ENCODE measurements at places on chromosomes 5 and 9.

GRCh38 chr5:177366528-177367322 lies 9.0 kb downstream of the RGS14 start:
- no peak for DNase-seq

- DNase-seq: no peak
Measured at GRCh38 chr9:35538361-35539234, 48.7 kb downstream of the RUSC2 start.

- no peak for DNase-seq
Measured at GRCh38 chr5:43016217-43016779, 23.8 kb downstream of the ANXA2R start.

DNA sequence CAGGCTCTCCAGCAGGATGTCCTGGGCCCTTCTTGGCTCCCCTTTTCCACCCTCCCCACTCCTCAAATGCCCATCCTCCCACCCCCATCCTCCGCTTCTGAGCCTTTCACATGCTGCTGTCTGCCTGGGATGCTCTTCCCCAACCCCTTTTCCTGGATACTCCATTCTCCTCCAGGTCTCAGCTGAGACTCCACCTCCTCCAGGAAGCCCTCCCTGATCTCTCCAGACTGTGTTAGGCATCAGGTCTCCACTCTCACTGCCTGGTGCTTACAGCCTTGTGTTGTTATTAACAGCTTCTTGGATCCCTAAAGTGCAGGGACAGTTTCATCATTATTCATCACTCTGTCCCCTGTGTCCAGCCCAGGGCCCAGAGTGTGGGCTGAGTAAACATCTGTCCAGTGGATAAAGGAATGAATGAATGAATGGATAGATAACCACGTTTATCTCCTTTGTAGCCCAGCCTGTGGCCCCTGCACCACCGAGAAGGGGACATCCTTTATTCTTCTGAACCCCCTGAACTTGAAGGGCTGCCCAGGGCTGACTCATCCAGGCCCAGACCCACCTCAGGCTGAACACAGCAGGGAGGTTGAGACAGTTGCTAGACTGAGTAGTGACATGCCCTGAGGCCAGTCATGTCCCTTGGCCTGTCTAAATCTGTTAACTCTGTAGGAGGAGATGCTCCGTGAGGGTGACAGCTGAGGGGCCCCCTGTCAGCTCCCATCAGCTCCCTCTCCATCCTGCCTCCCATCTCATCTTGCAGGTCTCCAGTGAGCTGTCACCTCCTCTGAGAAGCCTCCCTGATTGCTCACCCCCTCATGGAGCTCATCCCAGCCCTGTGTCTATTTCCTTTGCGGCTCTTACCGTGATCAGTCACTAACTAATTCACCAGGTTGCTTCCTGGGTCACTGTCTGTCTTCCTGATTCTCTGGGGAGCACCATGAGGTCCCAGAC lies 14.6 kb upstream of the LAMC3 start:
- no peak for DNase-seq

- DNase-seq: no peak
Measured at GRCh38 chr9:28319981-28320380, 746.7 kb upstream of the C9orf72 start.

DNA sequence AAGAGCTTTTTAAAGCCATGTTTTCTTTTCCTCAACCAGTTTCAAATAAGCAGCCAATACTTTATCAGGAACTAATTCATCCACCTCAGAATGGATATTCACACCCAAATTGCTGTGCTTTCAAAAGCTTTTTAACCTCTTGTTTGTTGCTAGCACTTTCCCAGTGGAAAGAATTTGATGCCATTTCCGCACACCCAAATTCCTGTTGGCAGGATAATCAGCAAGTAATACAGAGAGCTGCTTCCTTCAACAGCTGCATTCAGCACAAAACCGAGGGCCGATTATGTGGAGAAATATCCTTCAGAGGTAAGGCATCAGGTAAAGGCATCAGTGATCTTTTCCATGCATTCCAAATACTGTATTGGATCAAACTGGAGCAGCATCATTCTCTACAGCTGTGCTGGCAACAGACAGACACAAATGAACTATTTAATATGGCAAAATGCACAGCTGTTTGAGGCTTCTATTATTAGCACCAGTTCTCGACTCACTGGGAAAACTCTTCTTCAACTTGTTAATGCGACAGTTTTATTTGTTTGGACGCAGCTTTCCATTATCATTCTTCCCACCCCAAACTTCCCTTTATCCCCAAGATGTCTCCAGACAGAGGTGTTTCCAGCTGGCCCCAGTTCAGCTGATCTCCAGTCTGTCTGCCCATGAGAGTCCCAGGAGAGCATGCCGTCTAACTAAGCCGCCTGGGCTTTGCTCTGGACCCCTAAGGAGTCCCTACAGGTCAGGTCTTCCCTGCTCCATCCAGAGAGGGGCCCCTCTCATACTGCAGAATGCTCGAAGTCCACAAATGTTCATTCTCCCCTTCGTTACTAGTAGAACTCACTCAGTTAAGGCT lies 22.2 kb upstream of the MGAT1 start:
- DNase-seq: no peak

DNA sequence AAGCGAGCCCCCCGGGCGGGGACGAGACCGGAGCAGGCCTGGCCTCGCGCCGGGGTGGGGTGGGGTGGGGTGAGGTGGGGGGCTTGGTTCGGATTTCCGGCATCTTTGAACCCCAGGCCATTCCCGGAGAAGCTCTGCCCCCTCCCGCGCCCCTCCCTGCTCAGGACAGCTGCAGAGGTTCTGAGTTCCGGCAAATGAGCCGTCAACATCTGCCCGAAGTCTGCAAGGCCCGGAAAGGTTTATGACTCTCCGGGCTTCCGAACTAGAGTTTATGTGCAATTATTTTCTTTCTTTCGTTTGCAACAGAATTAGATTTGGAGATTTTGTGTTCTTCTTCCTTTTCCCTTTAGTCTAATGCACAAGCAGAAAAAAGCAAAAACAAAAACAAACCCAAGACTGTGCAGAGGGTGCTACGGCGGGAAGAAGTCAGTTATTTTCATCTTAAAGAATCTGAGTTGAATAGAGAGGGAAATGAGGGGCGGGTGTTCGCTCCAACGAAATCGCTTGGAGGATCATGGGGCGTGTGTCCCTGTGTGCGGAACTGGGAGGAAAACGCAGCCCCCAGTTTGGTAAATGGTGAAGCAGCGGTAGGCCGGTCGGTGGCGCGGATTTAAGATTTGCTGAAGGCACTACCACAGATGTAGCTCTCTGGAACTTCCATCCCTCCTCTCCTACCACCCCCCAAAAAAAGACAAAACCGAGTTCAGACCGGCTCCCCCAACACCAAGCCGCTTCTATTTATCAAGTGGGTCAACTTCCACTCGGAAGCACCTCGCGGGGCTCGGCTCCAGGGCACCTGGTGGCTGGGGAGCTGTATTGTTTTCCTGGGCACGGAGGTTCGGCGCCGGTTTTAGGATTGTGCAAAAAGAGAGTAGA lies 4.8 kb downstream of the LHX2 start:
- no peak for DNase-seq

GRCh38 chr5:42572313-42572712 lies 149.1 kb downstream of the GHR start:
- no peak for DNase-seq

DNA sequence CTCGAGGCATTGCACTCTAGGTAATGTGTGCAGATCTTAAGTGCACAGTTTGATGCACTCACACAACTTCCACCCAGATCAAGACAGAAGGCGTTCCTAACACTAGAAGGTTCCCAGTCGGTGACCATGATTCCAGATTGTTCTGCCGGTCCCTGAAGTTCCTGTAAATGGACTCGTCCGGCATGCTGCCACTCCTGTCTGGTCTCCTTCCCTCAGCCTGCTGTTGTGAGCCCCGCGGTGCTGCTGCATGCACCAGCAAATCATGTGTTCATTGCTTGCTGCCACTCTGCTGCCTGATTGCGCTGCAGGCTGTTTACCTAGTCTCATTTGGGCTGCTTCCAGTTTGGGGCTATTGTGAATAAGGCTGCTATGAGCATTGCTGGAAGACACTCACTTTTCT lies 11.5 kb downstream of the STKLD1 start:
- DNase-seq: no peak

- no peak for DNase-seq
Measured at GRCh38 chr5:3077684-3078083, 326.2 kb upstream of the IRX2 start.

- DNase-seq: no peak
Measured at GRCh38 chr5:41598011-41598410, 87.6 kb upstream of the PLCXD3 start.

DNA sequence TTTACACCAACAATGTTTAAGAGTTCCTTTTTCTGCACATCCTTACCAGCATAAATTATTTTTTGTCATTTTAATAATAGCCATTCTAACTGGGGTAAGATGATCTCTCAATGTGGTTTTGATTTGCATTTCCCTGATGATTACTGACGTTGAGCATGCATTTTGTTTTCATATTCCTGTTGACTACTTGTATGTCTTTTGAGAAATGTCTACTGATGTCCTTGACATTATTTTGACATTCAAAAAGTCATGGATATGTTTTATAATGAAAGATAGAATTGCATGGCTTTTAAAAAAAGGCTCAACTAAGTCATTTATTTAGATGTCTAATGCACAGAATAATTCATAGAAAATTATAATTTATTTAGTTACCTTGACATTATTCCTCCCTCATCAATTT lies 381.6 kb upstream of the C9orf72 start:
- DNase-seq: no peak

- DNase-seq: no peak
Measured at GRCh38 chr5:130034566-130035210, 130.4 kb downstream of the CHSY3 start.

DNA sequence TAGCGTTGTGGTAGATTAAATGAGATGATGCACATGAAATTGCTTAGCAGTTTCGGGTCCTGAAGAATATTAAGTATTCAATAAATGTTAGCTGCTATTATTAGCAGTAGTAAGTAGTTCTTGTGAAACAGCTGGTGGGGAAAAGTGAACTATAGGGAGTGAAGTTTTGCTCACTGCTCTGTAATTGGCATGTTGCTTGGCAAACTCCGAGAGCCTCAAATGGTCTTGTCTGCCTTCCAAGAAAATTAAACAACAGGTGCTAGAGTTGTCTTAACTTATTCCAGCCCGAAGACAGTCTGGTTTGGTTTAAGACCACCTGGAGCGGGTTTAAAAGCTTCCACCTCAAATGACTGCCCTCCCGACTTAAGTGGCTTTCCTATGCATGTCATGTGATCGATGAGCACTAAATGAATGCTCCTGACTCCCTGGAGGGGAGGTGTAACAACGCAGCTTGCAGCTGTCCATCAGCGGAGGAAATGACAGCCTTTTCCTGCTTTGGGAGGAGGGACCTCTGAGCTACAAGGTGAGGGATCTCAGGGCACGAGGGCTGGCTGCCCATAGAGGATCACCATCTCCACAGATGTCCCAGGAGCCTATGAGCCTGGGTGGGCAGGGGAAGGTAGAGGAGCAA lies 202.9 kb upstream of the PANK3 start:
- DNase-seq: no peak

GRCh38 chr5:163385271-163385670 lies 52.1 kb upstream of the CCNG1 start:
- DNase-seq: no peak

GRCh38 chr9:130782886-130783530 lies 52.0 kb upstream of the ABL1 start:
- no peak for DNase-seq

DNA sequence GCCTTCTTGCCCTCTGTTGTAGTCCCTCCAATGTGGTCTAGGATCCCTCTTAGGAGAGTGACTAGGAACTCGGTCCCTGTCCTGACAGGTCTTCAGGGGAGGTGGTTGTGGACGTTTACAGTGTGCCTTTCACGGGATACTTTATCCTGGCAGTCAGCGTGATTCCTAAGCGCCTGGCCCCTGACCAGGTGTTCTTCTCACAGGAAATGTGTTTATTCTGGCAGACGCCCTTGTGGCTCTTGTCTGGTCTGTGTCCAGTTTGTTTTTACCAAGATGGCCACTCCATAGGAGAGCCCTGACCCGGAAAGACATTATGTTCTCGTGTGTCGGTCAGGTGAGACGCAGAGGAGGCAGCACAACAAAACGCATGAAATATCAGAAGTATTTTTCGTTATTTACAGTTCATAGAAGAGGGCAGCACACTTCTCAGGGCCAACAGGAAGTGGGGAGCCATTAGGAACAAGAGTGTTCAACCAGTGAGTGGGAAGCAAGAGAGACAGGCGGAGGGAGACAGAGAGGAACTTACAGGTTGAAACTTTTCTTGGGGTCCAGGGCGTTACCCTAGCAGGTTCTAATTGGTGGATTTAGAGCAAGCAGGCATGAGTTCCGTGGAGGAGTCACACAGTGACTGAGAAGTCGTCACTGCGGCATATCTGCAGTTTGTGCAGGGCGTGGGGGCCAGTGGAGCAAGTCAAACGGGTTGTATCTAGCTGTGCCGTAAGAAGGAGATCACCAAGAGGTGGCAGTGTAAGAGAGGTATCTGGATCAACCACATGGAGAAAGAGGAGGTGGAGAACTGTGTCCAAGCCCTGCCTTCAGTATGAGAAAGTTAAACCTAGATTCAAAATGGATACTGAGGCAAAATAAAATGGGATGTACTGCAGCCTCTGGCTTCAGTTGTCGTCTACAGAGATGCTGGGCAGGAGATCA lies 412.9 kb downstream of the ZSWIM6 start:
- no peak for DNase-seq

DNA sequence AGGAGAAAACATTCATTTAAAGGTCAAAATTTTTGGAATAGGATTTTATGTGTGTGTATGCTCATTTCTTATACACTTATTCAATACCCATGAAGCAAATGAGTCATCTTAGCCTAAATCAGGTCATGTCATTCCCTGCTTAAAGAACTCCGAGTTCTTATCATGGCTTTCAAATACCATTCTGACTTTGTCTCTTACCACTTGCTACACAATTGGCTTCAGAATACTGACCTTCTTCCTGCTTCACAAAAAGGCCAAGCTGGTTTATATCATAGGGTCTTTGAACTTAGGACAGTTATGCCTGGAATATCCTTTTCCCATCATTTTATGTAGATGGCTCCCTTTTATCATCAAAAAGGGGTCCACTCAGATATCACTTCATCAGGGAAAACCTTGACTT lies 652.2 kb upstream of the WWC1 start:
- no peak for DNase-seq

DNA sequence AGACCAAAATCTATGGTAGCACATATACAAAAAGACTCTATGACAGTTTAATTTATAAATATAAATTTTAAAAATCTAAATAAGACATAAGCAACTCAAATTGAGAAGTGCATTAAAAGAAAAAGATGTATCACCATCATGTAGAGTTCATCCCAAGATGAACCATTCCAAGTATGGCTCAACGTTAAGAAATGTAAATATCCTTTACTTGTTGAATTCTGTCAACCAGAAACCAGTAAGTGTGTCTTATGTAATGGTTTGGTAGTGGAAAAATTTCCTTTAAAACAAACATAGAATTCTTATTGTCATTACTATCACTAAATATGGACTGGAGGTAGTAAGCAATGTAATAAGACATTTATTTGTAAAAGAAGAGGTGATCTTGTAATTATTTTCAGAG lies 87.3 kb downstream of the YIPF5 start:
- no peak for DNase-seq

GRCh38 chr5:133356396-133356983 lies 255.9 kb downstream of the FSTL4 start:
- no peak for DNase-seq

DNA sequence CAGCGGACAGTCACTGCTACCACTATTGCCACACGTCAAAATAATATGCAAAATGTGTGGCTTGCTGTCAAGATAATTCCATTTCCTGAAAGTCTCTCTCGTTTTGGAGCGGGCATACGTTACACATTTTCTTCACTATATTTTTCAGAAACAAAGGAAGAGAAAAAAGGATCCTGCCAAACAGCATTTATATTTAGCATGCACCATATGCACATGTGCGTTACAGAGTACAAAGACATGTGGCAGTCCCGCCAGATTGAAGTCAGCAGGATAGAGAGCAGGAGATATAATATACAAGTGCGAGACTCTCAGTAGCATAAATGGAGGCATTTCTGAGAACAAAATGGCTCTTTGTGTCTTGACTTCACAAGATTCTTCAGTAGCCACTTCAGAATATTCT lies 221.6 kb upstream of the KIF2A start:
- DNase-seq: no peak
